NCI-H2029 (cell line): ENCODE measurements at places on chromosomes 7 and 10.

DNA sequence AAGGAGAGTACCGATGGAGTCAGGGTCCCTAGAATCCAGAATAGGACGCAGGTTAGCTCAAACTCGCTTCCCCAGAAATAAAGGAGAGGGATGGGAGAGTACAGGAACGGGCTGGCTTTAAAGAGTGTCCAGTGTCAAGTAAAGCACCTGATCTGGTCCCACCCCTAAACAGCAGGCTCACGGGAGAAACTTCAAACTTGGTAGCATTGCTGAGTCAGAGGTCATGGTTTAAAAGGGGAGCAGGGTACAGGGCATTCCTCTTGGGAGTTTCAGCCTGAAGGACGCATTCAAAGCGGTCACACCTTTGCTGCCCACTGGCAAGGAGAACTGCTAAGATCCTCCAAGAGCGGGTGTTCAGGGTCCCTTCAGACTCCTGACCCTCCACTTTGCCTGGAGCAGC lies 140.7 kb downstream of the GLI3 start:
- no peak for DNase-seq

- DNase-seq, result no peak
Observed at GRCh38 chr7:92880212-92881090, 44.1 kb upstream of the CDK6 start.

DNA sequence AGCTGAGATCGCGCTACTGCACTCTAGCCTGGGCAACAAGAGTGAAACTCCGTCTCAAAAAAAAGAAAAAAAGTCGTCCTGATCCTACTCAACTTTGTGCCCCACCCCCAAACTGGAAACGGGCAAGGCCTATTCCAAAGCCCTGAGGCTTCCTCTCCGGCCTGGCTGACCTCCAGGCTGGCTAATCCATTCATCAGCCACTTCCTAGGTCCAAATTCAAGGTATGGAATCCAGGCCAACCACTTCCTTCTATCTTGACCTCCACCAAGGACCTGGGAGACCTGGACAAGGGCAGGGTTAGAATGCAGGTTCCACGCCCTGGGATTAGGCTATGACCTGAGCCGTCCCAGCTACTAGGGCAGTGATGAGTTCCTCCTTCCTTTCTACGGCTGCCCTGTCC lies 20.4 kb upstream of the EIF4H start:
- no peak for DNase-seq

DNA sequence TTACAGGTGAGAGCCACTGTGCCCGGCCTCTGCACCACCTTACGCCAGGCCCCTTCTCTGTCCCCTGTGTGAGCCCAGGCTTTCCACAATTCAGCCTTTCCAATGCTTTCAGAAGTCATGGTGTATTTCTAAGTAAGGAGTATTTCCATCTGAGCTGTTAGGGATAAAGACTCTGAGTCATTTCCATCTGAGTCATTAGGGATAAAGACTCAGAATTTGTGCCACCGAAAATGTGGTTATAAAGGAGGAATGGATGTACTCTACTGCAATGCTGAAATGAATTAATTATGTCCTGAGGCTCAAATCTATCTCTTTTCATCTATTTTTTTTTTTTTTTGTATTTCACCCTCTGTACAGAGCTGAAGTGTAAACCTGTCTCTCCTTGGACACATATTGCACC lies 84.0 kb downstream of the GATA3 start:
- DNase-seq, result no peak

DNA sequence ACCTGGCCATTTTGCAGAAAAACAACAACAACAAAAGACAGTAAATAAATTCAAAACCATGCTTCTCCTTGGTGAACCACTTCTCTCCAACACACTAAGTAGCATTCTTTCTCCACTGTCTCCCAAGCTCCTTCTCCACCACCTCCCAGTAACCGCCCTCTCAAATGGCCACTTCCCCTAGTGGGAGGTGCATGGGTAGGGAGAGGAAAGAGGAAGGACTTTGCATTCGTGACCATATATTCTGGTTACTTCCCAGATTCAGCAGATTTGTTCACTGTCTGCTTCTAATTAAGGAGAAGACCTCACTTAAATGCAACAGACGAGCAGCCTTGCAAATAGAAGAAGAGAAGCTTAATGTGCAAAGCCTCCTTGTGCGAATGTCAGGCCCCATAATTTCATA lies 166.8 kb downstream of the SORCS1 start:
- no peak for DNase-seq

DNA sequence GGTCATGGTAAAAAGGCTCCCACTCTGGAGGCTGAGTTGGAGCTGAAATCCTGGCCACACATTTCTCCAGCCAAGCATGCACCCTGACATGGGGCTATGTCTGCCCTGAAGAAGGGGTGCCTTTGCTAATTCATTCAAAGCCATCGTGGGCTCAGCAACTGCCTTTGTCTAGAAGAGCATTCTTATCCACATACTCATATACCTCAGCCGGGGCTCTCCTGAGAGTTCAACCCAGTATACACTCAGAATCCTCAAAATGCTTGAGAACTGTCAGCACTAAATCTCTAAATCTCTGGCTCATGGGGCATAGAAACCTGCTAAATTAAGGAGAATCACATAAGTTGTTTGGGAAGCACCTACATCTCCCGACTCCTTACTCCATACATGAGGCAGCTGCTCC lies 89.3 kb downstream of the MRPL32 start:
- DNase-seq, result no peak

DNA sequence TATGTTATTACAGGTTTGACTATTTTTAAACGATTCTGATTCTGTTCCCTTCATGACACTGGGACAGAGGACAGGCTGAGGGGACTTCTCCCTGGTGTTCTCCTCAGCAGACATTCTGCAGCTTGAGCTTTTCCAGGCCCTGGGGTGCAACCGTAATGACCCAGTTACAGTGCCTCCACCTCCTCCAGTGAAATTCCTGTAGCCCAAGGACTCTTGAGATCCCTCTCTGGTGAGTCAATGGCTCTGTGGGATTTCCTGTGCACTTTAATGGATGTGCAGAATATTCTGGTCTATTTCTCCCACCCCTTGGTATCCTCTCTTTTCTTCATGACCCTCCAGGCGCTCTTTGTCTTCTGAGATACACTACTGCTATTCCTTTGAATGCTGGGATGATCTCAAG lies 319.3 kb downstream of the INHBA start:
- no peak for DNase-seq

GRCh38 chr7:131537571-131537978 lies 18.9 kb downstream of the PODXL start:
- DNase-seq, result no peak

DNA sequence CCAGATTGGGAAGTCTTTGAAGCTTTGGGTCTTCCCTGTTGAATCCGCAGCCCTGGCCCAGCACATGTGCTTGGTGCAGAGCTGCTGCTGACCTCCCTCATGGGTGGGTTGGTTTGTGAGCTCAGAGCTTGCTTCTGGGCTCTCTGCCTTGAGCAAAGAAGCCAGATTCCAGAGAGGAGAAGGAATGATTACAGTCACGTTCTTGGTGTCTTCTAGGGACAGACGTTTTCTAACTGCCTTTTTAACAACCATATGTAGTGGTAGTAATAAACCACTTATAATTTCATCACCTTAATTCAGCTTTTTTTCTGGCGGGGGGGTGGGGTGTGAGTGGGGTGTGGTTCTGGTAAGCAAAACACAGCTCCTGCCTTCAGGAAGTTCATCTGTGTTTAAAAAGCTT lies 39.5 kb downstream of the LRMDA start:
- DNase-seq, result no peak

GRCh38 chr7:128454808-128455542 lies 703 bp upstream of the HILPDA start:
- DNase-seq, result no peak

DNA sequence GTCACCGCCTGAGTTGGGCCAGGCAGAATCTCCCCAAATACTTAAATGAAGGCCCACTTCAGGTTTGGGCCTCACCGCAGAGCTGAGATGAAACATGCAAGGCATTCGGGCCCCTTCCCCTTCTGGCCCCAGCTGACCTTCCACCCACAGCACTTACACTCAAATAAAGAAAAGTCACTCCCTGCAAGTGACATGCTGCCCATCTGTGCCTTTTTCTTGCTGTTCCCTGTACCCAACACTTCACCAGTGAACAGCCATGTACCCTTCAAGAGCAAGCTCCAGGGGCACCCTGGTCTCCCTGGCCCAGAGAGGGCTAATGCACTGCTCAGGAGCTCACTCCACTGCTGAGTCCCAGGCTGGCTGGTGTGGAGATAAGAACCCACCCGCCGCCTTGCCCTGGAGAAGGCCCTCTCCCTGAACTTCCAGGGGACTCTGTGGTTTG lies 40.7 kb downstream of the ZCCHC24 start:
- DNase-seq, result no peak

DNA sequence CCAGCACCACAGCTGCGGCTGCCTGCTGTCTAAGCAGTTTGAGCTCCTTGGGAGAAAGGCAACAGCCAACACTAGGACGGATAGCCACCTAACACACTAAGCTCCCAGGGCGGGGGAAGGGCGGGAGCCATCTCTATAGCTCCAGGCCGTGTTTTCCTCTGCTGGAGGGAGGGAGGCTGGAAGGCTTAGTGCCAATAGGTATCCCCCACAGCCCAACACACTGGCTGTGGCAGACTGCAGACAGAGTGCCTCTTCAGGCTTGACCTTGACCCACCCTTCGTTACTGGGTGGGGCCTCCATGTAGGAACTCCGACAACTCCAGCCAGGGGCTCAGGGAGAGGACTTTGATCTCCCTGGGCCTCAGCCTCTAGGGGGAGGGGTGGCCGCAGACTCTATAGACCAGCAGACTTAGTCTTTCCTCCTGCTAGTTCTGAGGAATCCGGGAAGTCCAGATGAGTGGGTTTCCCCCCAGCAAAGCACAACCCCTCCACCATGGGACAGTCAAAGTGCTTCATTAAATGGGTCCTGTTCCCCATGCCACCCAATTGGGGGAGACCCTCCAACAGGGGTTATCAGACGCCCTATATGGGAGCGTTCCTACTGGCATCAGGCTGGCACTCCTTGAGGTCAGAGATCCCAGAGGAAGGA lies 314.4 kb upstream of the MKI67 start:
- DNase-seq, result no peak

GRCh38 chr7:41189866-41190265 lies 513.0 kb downstream of the INHBA start:
- no peak for DNase-seq

DNA sequence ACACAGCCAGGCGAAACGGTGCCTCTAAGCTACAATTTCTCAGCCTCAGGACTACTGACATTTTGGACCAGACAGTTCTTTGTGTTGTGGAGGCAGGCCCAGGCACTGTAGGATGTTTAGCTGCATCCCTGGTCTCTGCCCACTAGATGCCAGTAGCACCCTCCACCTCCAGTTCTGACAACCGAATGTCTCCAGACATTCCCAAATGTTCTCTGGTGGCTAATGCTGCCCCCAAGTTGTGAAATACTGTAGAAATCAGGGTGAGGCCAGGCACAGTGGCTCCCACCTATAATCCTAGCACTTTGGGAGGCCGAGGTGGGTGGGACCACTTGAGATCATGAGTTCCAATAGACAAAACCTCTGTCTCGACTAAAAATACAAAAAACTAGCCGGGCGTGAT lies 18.2 kb downstream of the HNRNPF start:
- DNase-seq, result no peak

GRCh38 chr10:121138112-121138860 lies 287.1 kb downstream of the WDR11 start:
- DNase-seq, result no peak

GRCh38 chr10:66627156-66627555 lies 298.7 kb upstream of the LRRTM3 start:
- no peak for DNase-seq

- no peak for DNase-seq
Observed at GRCh38 chr10:3785851-3786271, 852 bp upstream of the KLF6 start.

- no peak for DNase-seq
Observed at GRCh38 chr7:51090411-51090810, 226.2 kb downstream of the COBL start.

GRCh38 chr10:37535459-37536246 lies 321.8 kb downstream of the ZNF248 start:
- no peak for DNase-seq

- no peak for DNase-seq
Observed at GRCh38 chr10:73841061-73841421, 29.6 kb upstream of the NDST2 start.

DNA sequence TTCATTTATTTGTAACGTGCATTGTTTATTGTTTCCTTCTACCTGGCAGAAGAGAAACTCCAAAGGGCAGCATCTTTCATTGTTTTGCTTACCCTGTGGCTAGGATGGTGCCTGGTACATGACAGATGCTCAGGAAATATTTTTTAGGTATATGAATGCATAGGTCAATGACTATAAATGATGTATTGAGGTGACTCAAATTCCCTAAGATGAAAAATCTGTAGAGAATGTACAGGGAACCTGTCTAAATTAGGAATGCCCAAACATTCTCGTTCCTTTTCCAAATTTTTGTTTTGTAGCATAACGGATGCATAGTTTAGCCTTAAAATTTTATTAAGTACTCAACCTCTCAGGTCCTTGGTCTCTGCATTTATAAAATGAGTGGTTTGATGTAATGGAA lies 71.6 kb downstream of the NRP1 start:
- no peak for DNase-seq

GRCh38 chr7:31892099-31892829 lies 177.9 kb downstream of the PDE1C start:
- no peak for DNase-seq

GRCh38 chr10:105017116-105017515 lies 376.0 kb downstream of the SORCS3 start:
- DNase-seq, result no peak

- DNase-seq, result no peak
Observed at GRCh38 chr7:28075674-28076358, 104.8 kb downstream of the JAZF1 start.

- DNase-seq, result no peak
Observed at GRCh38 chr10:60704471-60704870, 73.8 kb upstream of the CDK1 start.
